ENCODE measurements at places on chromosomes 13 and 19.

- no peak for DNase-seq
These were observed 760.6 kb downstream of the EFNB2 start for GRCh38 chr13:105774739-105775460.

DNA sequence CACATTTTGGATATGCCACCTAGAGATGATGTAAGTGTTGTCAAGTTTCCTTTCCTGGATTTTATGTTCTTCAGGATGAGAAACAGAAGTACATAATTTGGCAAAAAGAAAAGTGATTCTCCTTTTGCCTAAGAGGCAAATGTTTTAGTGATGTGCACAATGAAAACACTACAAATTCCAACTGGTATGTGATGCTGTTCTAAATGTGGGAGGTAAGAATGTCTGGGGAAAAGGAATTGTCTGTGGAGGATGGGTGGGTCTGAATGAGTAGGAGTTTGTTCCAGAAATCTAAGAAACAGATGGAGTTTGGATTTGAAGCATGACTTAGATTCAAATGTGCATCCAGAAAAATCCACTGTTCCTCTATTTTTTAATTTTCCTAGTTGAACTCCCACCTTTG is 473.6 kb upstream of the SPRY2 start:
- no peak for DNase-seq

- no peak for DNase-seq
These were observed 5.7 kb downstream of the ZNF574 start for GRCh38 chr19:42081584-42082203.

DNA sequence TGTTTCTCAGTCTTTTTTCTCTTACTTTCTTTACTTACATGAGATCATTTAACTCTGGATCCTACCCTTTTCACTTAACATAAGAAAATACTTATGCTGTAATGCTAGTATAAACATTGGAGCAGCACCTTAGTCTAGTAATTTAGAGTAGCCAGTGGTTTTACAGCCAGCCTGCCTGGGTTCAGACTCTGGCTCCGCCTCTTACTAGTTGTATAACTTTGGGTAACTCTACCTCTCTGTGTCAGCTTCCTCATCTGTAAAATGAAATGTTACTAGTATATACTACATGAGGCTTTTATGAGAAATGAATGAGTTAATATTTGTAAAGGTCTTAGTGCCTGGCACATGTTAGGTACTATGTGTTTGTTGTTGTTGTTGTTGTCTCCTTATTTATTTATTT is 5.6 kb downstream of the CDADC1 start:
- no peak for DNase-seq

- DNase-seq = no peak
These were observed 1437.6 kb downstream of the UQCRFS1 start for GRCh38 chr19:27775395-27775794.

DNA sequence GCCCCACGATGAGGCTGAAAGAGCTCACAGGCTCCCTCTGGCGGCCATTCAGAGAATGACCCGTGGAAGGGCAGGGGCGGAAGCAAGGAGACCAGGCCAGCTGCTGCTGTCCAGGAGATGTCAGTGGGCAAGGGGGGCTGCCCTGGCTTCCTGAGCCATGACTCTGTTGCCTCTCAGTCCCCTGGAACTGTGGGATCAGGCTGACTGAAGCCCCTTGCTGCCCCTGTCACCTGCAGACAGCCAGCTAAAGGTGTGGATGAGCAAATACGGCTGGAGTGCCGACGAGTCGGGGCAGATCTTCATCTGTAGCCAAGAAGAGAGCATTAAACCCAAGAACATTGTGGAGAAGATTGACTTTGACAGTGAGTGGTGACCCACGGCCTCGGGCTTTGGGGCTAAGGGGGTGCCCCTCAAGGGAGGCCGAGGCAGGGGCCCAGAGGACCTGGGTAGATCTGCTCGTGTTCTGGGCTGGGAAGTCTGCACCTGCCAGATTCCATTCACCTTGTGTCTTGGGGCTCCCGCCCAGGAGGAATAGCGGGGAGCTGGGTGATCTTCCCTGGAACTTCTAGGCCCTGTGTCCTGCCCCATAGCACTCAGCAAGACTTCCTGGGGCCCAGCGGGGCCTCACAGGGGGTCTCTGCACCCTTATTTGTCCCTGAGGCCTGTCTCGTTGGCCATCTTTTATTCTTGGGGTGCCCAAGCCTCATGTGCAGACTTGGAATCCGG is 12.5 kb upstream of the ACTN4 start:
- DNase-seq = peak; percentile 56

DNA sequence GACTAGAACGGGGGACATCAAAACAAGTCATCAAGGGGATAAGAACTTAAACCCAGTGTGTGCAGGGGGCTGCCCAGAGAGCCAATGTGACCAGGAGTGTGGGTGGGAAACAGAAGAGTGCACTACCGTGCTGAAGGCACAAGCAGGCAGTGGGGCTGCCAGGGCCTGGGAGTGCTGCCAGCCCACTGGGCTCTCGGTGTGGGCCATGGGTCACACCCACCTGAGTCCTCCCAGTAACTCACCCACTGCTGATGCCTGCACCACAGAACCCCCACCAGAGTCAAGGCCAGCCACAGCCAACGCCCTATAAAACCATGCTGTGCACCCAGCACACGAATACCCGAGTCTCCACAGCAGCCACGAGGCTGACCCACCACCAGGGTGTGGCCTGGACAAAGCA is 8.5 kb downstream of the MED26 start:
- DNase-seq = no peak

DNA sequence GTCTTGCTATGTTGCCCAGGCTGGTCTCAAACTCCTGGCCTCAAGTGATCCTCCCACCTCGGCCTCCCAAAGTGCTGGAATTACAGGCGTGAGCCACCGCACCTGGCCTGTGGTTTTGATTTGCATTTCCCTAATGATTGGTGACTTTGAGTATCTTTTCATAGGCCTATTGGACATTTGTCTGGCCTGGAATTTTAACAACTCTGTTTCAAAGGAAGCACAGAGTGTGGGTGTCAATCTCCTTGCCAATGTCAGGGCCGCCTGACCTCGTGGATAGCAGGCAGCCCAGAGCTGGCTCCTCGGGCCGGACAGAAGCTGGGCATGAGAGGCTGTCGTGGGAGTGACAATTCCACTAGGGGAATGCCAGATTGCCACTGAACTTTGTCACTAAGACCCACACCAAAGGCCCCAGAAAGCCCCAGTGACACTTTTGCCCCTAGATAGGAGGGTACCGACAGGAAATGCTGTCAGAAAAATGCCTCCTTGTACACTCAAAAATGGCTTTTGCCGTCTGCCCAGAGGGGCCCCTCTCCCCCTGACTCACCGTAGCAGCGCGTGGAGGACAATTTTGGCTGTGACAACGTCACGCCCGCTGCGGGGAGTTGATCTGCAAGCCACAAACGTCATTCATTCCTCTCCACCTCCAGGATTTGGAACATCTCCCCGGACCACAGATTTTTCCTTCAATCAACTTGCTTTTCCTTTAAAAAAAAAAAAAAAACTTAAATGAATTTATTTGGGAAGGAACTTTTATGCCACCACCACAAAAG is 11.7 kb upstream of the ADGRE5 start:
- no peak for DNase-seq

GRCh38 chr19:35460608-35461007 is 12.6 kb downstream of the FFAR2 start:
- DNase-seq = no peak

DNA sequence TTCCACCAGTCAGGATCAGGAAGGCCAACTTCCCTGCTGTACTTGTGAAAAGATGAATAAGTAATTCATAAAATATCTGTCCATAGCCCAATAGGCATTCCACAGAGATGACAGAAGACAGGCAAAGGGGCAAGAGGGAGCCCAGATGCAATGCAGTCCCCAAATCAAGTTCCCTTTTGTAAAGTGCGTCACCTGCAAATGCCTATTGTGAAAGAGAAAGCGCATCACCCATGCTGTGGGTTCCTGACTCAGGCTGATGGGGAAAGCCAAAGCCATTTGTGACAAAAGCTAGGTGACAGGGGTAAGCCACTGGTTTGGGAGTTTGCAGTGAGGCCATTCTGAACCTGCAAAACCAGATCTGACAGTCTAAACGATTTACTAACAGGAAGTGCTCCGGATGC is 157.5 kb upstream of the ZNF536 start:
- no peak for DNase-seq

DNA sequence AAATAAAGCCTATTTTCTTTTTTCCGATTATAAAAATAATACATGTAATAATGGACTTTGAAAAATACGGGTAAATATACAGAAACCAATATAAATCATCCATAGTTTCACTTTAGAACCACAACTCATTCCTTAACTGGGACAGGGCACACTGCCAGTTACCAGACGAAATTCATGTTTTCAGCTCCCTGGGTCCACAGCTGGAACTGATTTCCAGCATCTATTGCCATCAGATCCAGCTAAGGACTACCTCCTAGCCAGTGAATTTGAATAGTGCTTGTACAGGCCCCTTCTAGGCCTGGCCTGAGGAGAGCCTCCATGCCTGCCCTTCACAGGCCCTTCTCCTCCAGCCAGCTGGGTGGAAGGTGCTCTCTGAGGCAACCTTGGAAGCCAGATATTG is 30.0 kb upstream of the ATP12A start:
- no peak for DNase-seq

DNA sequence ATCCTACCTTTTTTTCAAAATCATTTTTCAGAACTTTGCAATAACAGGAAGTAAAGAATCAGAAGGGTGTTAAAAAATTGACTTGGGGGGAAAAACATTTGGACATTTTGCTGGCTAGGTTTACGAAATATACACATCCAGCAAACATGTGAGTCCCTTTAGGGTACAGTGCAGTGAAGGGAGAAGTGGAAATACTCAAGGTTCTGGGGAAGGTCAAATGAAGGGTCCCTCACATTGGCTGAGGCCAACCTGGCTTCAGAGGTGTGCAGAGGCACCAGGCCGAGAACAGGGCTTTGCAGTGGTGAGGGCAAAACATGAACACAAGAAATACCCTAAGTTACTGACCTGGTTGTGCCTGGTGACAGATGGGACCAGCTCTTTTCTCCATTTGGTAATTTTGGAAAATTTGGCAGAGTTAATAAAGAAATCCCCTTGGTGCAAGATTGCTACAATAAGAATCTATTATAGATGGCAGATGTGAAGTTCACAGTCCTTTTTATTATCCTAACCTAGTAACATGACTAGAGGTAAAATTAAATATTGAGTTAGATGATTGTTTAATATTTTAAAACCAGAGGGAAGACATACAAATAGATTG is 1.5 kb upstream of the UPF3A start:
- DNase-seq = no peak

DNA sequence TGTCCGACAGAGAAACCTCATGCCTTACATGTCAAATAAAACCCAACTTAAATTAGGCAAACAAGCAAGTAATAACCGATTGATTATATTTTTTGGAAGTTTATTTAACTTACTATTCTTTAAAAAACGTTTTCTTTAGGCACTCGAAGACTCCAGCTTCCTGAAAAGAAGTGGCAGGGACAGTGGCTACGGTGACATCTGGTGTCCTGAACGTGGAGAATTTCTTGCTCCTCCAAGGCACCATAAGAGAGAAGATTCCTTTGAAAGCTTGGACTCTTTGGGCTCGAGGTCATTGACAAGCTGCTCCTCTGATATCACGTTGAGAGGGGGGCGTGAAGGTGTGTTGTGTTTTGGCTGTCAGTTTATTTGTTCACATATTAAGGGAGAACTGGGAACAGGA is 164.4 kb downstream of the LMO7 start:
- no peak for DNase-seq

DNA sequence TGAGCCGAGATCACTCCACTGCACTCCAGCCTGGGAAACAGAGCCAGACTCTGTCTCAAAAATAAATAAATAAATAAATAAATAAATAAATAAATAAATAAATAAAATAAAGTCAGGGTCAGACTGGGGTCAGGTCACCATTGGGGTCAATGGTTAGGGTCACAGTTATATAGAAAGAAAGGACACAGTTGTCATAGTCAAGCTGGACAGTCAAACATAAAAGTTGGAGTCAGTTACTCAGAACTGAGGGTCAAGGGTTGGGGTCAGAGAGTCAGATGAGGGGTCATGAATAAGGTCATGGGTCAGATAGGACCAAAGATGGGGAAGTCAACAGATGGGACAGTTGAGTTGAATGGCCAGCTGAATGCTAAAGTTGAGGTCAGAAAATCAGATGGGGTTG is 16.7 kb upstream of the EPOR start:
- no peak for DNase-seq

DNA sequence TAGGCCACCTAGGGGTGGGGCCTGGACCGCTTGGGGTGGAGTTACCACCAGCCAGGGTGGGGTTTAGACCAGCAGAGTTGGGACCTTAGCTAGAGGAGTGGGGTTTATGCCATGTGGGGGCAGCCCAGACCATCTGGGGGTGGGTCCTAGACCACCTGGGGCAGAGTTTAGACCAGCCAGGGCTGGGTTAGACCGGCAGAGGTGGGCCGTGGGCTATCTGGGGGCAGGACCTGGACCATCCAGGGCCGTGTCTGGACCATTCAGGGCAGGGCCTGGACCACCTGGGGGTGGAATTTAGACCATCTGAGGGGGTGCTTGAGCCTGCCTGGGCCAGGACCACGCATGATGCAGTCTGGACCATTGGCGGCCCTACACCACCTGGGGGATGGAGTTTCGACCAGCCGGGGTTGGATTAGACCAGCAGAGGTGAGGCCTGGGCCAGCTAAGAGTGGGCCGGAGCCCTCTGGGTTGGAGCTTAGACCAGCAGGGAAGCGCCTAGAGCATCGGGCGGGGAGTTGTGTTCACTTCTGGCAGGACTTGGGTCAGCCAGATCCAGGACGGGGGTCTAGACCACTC is 10.0 kb upstream of the CACNG6 start:
- DNase-seq = no peak

GRCh38 chr19:39355253-39355652 is 13.0 kb downstream of the SAMD4B start:
- DNase-seq = no peak

- no peak for DNase-seq
These were observed 6.1 kb upstream of the CLEC4G start for GRCh38 chr19:7738023-7738422.

DNA sequence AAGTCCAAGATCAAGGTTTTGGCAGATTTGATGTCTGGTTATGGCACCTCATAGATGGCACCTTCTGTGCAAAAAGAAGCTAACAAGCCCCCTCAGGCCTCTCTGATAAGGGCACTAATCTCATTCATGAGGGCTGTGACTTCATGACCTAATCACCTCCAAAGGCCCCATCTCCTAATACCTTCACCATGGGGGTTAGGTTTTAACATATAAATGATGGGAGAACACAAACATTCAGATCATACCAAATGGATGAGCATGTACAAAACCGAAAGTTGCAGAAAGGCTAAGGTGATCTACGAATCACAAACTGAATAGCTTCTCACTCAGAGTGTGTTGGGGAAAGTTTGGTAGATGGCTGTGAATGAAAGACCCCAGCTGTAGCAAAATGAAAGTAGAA is 217.4 kb downstream of the TBC1D4 start:
- DNase-seq = no peak

- DNase-seq = no peak
These were observed at the start of gene ALOX5AP for GRCh38 chr13:30735025-30735871. TSS of gene ALOX5AP (plus strand) at chr13:30735543. CDS start at chr13:30735606, 63 bp downstream.

- no peak for DNase-seq
These were observed 39.5 kb downstream of the ZNF536 start for GRCh38 chr19:30411714-30412113.

DNA sequence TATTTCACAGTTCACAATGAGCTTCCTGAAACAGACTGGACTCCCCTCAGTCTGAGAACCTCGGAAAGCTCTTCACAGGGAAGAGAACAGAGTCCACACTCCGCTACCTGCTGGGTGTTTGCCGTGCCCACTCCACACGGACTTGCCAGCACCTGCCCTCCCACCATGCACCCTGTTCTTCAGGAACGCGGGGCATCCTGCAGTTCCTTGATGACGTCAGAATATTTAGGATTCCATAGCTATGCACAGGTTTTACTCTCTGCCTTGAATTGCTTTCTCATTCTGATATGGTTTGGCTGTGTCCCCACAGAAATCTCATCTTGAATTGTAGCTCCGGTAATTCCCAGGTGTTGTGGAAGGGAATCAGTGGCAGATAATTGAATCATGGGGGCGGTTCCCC is 74.4 kb upstream of the FARP1 start:
- DNase-seq = no peak
